ENCODE measurements at places on chromosomes 11 and 22. TPM values are rescaled to one million over a fixed set of nuclear protein-coding genes. Genes with fewer than 3 reads are reported as not detected.
A peak's percentile ranks its signal among the peaks of the same experiment; 100 is the strongest.

GRCh38 chr11:3227568-3228444, 4.4 kb downstream of the MRGPRE start:
- no peak for DNase-seq

The ACR gene
- total RNA-seq = not detected

DNA sequence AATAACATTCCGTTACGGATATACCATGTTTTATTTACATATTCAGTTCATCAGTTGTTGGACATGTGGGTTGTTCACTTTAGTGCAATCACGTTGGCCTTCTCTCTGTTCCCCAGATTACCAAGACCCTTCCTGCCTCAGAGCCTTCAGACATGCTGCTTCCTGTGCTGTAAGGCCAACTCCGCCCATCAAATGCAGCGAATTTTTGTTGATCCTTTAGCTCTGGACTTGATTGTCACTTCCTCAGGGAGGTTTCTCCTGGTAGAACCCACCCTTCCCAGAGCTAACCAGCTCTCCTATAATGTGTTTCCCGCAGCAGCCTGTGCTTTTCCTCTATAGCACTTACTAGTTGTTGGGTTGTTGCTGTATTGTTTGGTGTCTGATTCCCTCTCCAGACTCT, 39.4 kb downstream of the SWAP70 start:
- DNase-seq = no peak

DNA sequence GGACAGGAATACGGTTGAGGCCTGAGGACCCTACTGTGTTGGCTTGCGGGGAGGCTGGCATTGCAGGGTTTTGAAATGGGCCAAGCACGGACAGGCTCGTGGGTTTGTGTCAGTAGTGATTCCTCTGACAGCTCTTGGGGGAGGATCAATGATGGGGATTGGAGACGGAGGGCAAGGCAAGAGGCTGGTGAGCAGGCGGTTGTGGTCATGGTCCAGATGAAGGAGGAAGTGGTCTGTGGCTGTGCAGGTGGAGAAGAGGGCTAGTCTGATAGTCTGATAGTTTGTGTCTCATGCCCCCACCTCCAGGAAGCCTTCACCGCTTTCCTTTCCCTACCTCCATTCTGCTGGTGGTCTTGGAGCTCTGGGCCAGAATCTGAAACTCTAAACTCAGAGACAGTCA, 3.0 kb downstream of the MAFF start:
- DNase-seq = no peak

The P4HA3 gene
- total RNA-seq = 0.81 TPM

The MYO18B gene
- not detected for total RNA-seq

DNA sequence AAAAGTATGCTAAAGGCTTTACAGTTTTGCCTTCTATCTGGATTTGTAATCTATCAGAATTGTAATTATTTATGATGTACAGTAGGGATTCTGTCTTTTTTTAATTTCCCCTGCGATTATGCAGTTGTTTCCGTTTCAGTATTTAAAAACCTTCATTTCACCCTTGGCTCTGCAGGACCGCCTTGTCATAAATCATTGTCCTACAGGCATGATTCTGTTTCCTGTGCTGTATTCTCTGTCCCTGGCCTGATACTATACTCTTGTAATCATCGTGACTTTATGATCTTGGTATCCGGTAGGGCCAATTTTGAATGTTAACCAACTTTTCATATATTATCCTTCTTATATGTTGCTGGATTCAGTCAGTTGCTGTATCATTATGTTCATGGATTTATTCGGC, 151.7 kb downstream of the ATXN10 start:
- DNase-seq = no peak

The CD81 gene
- 183 TPM for total RNA-seq

GRCh38 chr11:84036664-84037194, 750.6 kb upstream of the CCDC90B start:
- DNase-seq = no peak

- no peak for DNase-seq
These were observed 106.8 kb downstream of the ABTB2 start for GRCh38 chr11:34250732-34251588.

DNA sequence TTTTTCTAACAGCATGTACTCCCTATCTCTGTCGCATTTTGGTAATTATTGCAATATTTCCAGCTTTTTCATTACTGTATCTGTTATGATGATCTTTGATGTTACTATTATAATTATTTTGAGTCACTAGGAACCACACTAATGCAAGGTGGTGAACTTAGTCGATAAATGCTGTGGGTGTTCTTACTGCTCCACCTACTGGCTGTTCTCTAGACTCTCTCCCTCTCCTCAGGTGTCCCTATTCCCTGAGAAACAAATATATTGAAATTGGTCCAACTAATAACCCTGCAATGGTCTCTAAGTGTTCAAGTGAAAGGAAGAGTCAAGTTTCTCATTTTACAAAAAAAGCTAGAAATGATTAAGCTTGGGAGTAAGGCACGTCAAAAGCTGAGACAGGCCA, 10.5 kb downstream of the ARL14EP start:
- DNase-seq = no peak

The SLCO2B1 gene
- 0.14 TPM for total RNA-seq

DNA sequence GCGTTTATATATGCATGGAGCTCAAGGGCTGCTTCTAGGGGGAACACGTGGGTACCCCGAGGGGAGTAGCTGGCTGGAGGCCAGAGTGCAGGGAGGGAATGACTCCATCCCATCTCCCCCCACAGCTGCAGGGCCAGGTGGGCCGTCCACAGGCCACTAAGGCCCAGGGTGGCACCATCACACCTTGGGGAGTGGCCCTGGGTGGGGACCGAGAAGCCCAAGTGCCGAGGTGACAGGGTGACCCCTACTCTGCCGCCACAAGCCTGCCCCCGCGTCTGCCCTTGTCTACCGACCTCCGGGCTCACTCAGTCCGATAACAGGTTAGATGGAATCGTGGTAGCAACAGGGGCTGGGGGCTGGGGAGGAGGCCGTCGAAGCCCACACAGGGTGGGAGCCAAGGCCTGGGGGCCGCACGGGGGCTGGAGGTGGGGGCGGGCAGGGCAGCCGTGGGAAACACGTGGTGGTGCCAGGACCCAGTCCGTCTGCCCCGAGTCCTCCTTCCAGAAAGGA, 125.7 kb downstream of the KCNQ1OT1 start:
- no peak for DNase-seq

DNA sequence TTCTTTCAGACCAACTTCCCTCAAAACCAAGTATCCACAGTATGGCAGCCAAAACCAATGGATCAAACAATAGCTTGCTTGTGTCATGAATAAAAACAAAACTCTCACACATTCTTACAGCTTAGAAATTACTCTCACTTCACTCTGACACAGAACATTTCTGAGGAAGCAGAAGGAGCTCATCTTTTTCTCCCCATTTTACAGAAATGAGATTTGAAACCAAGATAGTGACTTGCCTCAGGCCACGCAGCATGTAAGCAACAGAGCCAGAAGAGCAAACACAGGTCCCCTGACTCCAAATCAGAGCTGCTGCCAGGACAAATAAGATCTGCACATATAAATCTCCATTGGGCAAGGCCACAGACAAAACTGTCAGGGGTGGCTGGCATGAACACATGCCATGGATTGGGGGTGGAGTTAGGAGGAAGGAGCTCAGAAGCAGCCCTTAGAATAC, 64.8 kb downstream of the RAB30 start:
- DNase-seq = no peak

- no peak for DNase-seq
These were observed 324.5 kb downstream of the LRRC4C start for GRCh38 chr11:41134971-41135370.

GRCh38 chr22:21080435-21081137, 34.8 kb downstream of the LRRC74B start:
- DNase-seq = no peak

- peak; percentile 96 for DNase-seq
These were observed 189.9 kb downstream of the ARHGAP42 start for GRCh38 chr11:100876815-100877520.

The P2RX6 gene
- total RNA-seq = not detected

DNA sequence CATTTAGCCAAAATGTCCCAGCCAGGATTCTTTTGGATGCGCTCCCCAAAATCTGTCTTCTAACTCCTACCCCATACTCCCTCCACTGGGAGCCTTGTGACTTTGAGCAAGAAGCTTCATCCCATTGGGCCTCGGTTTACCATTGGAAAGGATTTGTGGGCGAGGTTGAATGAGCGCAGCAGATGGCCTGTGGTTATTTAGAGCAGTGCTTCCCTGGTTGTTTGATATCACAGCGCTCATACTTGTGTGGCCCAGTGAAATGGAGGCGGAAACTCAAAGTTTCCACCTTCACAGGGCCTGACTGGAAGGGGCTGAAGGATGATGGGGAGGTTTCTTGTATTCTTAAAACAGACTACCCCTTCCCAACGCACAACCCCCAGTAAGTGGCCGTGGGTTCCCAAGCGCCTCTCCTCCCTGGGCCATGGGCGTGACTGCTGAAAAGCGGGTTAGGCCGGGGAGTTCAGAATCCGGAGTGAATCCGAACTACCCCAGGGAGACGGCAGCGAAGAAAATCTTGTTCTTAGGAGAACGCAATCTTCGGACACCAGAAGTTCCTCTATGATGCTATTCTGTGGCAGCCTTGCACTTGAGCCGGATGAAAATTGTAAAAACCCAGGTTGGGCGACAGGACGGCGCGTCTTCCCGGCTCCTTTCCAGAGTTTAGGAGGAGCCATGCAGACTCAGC, 1.2 kb upstream of the ATF4 start:
- DNase-seq = no peak

GRCh38 chr11:60431251-60431650, 1.9 kb downstream of the MS4A5 start:
- no peak for DNase-seq

The SHISAL1 gene
- not detected for total RNA-seq

DNA sequence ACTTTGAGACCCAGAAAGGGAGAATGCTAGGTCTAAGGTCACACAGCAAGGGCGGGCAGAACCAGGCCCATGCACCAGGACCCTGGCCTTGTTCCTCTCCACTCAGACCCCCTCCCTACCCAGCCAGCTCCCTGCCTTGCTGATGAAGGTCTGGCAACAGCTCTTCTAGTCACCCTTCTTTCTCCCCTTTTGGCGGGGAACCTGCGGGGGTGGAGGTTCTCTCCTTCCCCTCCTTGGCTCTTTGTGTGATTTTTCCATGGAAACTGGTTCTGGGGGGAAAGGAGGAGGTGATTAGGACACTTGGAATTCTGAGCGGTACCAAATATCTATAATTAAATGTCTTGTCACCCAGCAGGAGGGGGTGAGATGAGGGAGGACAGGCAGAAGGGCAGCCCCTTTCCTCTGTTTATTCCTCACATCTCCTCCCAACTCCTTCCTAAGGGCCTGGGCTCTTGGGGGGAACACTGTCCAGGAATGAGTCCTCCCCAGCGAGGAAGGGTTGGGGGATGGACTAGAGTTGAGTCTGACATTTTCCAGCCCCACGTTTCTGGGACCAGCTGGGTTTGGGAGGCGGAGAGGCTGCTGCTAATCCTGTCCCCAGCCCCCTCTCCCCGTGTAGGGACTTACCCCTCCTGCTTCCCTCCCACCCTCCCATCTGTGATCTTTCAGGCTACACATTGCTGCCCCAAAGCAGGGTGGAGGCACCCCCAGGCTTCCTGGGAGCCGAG, 7.4 kb downstream of the ARHGEF17 start:
- no peak for DNase-seq

DNA sequence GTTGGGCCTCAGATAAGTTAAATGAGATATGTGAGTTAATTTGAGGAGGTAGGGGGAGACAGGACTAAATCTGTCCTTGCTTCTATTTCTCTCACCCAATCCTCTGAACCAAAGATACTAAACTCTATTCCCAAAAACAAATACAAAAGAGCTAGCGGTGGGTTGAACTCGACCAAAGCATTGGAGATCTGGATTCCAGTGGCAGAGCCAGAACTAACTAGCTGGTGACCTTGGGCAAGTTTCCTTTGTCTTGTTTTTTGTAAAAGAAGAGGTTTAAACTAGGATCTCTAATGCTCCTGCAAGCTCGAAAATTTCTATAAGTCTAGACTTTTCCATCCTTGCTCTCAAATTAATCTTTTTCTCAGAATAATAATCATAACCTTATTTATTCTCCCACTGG, 1.5 kb downstream of the ME3 start:
- DNase-seq = no peak

GRCh38 chr11:128928400-128928799, 14.3 kb downstream of the TP53AIP1 start:
- no peak for DNase-seq

DNA sequence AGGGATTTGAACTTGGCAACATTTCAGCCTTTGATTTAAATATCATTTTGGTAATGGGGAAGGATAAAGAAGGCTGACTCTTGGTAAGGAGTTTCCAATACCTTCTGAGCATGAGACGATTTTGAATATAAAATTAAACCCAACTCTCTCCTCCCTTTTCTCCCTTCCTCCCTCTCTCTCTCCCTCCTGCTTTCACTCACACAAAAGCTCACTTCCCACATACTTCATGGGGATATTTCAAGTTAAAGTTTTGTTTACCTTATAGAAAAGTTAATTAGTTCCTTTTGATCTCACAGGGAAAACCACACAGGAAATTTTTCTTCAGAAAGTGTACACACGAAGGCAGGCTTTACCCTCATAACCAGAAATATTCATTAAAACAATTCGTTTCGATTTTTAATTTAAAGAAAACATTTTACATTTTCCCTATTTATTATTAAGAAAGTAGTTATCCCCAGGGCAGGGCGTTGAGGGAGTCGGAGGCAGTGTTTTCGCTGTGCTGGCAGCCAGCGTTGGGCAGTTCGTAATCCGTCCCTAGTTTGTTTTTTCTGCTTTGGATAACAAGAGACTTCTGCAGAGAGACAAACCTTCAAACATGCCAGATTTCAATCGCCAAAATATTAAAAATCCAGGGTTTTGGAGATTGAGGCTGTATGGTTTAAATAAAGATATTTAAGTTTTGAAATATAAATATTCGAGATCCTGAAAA, 25.3 kb upstream of the ALX4 start:
- DNase-seq = no peak

Data from epithelial cell of proximal tubule (primary cell).